ENCODE measurements at places on chromosomes 3 and 15.

GRCh38 chr3:127857333-127857732 is 35.0 kb upstream of the MGLL start:
- DNase-seq = no peak

- DNase-seq = peak; percentile 47
Measured at GRCh38 chr3:114519415-114519814, 225.6 kb downstream of the TIGIT start.

GRCh38 chr15:59138243-59138642 is 33.3 kb downstream of the CCNB2 start:
- peak; percentile 6 for DNase-seq

GRCh38 chr3:135229018-135229495 is 434.0 kb downstream of the EPHB1 start:
- no peak for DNase-seq

DNA sequence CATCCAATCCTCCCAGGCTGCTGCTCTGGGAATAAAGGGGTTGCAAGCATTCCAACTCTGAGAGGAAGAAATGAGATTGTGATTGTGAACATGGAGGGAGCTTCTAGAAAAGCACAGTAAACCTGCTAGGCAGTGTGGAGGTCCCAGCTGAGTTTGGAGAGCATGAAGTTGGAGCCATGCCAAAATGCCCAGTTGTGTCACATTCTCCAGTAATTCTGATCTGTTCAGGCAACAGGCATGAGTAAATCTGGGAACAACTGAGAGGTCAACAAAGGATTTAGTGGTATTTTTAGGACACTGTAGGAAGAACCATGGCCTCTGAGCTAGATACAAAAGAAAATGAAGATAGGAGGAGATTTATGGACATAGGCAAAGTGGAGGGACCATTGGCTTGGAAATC is 74.7 kb downstream of the CYP19A1 start:
- DNase-seq = no peak

- no peak for DNase-seq
Measured at GRCh38 chr3:41417574-41417973, 218.3 kb downstream of the CTNNB1 start.

DNA sequence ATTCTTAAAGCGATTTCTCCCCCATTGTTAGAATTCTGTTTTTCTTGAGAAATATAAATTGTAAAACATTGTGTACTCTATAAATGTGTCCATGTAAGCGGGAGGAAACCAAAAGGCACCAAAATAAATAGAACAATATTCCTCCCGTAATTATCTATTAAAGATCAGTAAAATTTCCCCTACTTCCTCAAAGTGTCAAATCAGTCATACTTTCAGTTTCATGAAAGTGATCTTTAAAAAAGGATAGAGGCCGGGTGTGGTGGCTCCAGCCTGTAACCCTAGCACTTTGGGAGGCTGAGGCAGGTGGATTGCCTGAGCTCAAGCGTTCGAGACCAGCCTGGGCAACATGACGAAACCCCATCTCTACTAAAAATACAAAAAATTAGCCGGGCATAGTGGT is 278.9 kb downstream of the MECOM start:
- DNase-seq = no peak

GRCh38 chr3:178966299-178967176 is 105.1 kb downstream of the ZMAT3 start:
- DNase-seq = no peak

- DNase-seq = no peak
Measured at GRCh38 chr3:11465744-11466616, 177.7 kb downstream of the VGLL4 start.

GRCh38 chr3:105832644-105833043 is 36.2 kb downstream of the CBLB start:
- no peak for DNase-seq

DNA sequence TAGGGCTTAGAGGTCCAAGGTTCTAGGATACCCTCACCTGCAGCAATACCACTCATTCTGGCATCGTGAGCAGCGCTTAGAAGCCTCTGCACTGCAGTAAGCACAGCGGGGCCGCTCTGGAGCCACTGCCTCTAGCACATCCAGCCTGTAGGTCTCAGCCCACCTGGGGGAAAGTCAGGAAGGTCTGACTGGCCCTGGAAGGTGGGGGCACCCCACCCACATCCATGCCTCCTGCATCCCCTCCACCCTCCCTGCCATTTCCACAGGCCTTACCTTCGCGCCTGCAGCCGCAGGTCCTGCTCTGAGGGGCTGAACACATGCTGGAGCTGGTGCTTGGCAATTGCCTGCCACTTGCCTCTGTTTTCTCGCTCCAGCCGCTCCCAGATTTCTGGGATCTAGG is 901 bp upstream of the RASSF1 start:
- no peak for DNase-seq
